ENCODE measurements at places on chromosomes 13 and 19. TPM values are rescaled to one million over a fixed set of nuclear protein-coding genes. Genes with fewer than 3 reads are reported as not detected.

DNA sequence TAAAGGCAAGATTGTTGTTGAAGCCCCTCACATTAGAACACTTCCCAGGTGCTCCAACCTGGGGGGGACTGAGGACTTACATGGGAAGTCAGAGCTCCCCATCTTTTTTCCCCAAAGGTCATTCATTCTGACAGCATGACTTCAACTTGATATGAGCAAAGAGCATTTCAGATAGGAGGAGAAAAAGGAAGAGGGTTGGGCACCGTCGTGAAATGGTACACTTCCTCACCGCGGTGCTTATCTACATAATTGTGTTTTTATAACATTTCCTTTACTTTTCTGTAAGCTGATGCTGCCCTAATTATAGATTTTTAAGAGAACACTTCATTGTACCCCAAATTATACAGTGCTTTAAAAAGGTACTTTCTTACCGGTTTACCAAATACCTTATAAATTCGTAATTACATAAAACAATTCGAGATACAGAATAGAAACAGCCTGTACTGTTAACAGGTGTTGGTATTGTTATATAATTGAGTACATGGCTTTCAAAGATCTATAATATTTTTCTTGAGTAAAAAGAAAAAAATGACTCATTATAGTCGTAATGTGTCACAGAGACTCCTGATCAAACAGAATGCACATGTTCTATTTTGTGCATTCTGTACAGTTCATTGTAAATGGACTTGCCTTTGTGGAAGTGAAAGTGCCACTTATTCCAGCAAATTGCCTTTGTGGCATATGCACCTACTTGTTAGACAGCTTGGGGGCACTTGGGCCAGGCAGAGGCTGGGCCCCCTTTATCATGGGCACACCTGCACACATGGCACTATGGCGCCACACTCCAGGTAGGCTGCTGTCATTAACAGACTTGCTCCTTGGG lies 81.8 kb downstream of the GGACT start:
- DNase-seq: no peak

DNA sequence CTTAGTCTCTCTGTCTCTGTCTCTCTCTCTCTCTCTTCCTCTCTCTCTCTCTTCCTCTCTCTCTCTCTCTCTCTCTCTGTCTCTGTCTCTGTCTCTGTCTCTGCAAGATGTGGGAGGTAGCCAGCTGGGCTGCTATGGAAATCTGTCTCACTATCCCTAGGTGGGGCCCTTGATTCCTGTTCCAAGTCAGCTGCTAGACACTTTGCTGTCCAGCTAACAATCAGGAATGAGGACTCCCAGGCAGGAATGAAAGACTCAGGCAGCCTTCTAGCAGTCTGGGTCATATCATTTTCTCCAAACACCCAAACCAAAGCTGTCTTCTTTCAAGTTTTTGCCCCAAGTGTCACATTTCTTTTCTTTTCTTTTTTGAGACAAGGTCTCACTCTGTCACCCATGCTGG lies 23.2 kb downstream of the CATSPERD start:
- no peak for DNase-seq

- DNase-seq: no peak
Observed at GRCh38 chr13:90105276-90105675, 1242.2 kb upstream of the MIR17HG start.

DNA sequence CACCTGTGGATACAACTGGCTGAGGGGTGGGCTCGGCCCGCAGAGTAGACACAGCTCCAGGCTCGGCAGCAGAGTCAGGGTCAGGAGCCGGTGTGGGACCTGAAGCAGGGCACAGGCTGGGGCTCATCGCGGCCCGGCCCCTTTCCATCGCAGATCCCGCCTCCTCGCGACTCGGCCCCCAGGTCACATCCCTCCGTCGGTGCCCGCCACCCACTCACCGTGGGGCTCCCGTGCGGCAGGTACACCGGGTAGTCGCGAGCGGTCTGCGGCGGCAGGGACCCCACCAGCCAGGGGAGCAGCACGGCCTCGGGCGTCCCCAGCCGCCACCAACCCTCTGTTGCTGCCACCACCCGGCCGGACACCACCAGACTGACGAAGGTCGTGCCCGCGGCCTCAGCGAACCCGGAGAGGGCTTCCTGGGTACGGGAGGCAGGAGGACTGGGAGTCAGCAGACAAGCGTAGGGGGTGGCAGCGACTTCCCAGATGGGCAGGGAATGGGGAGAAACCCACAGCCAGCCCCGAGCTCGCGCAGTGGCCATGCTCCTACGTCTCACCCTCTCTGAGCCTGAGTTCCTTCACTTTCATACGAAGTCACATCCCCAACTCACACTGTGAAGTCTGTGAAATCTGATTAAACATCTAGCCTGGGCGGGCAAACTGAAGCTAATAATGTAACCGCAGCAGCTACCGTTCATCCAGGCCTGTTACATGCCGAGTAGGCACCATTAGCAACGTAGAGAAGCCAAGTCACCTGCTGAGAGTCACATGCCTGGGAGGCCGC lies 3.7 kb downstream of the FUZ start:
- DNase-seq: no peak

DNA sequence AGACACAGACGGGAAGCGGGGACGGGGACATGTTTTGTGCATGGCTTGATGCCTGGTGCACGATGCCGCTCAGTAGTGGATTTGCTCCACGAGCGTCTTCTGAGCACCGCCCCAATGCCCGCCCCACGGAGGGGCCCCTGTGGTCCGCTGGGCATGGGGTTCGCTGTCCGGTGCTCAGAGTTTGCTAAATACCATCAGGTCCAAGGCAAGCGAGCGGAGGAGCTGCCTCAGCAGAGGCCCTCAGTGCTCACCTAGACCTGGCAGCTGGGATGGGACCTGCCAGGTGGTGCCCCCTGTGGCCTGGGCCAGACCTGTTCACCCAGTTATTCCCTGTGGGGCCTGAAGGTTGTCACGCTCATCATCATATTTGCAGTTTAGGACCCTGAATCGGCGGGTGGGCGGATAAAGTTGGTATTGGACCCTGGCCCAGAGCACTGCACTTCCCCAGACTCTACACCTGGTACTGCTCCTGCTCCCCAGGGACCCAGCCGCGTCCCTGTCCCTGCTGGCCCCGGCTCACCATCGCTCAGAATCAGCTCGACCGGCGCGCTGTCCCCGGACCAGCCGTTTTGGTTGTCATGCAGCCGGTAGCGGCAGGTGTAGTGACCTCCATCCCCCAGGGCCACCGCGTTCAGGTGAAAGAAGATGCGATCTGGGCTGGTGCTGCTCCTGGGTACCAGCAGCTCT lies 2.3 kb downstream of the A1BG start:
- no peak for DNase-seq

- peak; percentile 13 for DNase-seq
Observed at GRCh38 chr19:40139533-40140287, 49.0 kb upstream of the ZNF780A start.

- no peak for DNase-seq
Observed at GRCh38 chr19:46555628-46556280, 45.4 kb upstream of the CALM3 start.

- DNase-seq: no peak
Observed at GRCh38 chr13:75225288-75226032, 256.5 kb downstream of the TBC1D4 start.

DNA sequence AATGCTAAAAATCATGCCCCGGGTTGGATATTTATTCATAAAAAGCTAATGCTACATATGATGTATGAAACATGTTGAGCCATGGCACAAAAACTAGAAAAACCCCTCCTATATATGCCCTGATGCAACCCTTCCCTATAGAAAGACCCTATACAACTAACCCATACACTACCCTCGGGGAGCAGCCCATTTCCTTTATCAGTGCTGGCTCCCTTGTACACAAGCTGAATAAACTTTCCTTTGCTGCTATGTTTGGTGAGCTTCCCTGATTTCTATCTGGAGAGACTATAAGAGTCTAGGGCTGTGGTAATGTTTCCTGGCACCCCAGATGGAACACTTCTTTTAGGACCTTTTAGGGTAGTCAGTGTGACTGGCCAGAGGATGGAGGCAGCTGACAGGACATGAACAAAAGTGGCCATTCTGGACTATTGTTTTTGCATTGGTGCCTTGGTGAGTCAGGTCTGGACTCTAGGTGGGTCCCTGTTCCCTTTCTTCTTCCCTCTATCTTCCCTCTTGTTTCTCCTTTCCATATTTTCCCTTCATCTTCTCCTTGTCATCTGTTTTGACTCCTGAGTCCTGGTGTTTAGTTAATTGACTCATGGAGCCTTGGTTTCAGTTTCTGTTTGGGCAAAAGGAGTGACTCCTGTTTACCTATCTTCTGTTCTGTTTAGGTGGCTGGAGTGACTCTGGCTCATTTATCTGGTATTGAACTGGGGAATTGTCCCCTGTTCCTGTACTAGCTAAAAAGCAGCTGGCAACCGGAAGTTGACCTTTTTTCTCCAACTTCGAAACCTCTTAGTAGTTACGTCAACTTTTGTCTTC lies 1321.8 kb upstream of the PCDH9 start:
- no peak for DNase-seq

DNA sequence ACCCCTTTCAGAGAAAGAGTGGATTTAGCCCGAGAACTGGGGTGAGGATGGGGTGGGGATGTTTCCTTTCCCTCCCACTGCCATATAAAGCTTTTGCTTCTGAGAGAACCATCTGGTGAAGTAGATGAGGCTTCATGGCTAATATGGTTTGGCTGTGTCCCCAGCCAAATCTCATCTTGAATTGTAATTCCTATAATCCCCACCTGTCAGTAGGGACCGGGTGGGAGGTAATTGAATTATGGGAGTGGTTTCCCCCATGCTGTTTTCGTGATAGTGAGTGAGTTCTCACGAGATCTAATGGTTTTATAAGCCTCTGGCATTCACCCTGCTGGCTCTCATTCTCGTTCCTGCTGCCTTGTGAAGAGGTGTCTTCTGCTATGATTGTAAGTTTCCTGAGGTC lies 270.9 kb downstream of the LMO7 start:
- DNase-seq: no peak

DNA sequence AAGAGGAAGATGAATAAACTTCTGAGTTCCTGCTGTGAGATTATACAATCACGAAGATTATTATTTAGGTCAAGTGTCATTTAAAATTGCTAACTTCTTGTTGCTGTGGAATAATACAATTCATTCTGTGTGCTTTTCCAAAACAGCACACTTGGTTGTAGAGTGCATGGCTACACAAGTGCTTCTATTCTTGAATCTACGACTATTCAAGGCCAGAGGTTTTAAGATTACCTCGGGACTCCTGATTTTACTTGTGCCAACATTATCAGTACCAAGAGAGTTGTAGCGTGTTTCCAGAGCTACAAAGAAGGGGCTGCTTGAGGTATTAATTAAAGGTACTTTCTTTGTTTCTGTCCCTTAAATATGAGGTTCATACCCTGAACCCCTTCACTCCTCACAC lies 234.0 kb upstream of the PCDH9 start:
- no peak for DNase-seq

DNA sequence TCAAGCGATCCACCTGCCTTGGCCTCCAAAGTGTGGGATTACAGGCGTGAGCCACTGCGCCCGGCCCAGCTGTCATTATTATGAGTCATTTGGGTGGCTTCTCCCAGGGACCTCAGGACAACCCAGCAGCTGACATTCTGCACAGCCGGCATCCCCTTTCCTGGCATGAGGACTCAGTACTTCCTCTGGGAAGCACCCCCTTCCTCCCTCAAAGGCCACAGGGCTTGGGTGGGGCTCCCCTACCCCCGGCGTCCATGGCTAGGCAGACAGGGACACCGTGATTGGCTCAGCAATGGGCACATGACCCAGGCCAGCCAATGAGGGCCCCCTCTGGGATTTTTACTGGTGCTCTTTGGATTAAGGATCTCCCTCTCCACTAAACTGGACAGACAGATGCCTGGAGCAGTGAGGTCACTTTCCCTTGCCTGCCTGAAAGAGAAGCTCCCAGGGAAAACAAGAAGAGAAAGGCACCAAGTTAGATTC lies 6.0 kb downstream of the KANK2 start:
- DNase-seq: no peak

GRCh38 chr13:92838786-92839185 lies 387.8 kb upstream of the GPC6 start:
- no peak for DNase-seq

GRCh38 chr19:46866407-46867136 lies 5.8 kb downstream of the ARHGAP35 start:
- no peak for DNase-seq

DNA sequence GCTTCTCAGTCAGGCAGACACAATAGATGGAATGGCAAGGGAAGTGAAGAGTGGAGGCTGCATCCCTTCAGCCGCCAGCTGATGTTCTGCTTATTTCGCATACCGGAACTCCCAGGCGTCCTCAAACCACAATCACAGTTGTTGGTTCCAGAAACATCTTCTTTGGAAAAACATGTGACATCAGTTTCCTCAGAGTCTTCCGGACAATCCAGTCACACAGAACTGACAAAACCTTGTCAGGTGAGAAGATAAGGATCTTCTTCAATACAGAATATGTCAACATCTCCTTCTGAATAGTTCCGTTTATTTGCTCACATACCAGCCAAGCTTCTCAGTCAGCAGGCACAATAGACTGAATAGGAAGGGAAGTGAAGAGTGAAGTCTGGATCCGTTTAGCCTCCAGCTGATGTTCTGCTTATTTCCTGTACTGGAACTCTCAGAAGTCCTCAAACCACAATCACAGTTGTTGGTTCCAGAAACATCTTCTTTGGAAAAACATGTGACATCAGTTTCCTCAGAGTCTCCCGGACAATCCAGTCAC lies 45.1 kb upstream of the CEACAM21 start:
- no peak for DNase-seq

GRCh38 chr13:90233933-90234672 lies 1113.4 kb upstream of the MIR17HG start:
- DNase-seq: no peak

- DNase-seq: no peak
Observed at GRCh38 chr13:97901716-97902115, 51.8 kb upstream of the IPO5 start.

DNA sequence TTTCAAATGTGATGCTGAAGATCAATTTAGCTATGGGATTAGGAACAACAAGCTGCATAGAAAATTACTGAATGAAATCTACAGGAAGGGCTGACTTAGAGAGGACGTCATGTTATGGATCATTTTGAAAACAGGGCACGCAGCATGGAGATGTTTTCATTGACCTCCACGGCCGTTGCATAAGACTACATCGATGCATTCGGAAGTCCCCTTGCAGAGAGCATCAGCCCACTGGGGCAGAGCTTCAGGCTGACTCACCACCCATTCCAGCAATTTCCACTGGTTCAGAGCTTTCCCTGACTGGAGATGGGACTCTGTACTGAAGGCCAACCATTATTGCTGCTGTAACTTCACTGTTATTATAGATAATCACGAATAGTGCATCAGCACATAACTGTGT lies 305.3 kb downstream of the IRS2 start:
- no peak for DNase-seq

DNA sequence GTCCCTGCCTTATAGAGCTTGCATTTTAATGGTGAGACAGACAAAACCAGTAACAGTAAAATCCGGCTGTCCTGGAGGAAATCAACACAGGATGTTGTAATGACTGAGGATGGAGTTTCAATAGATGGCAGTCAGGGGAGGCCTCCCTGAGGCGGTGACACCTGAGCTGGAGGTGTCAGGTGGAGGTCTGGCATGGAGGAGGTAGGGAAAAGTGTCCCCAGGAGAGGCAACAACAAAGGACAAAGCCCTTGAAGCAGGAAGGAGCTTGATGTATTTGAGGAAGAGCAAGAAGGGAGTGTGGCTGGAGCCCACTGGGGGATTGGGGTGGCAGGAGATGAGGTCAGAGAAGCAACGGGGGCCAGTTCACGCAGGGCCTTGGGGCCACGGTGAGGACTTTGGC lies 7.8 kb downstream of the GRIN2D start:
- no peak for DNase-seq

Gene CATSPERD
- 0.81 TPM for polyA plus RNA-seq

Gene ZNF738
- 40.4 TPM for polyA plus RNA-seq

Gene ANKRD10
- polyA plus RNA-seq: 475 TPM

Gene ONECUT3
- 0.06 TPM for polyA plus RNA-seq

Gene ZNF540
- 6.9 TPM for polyA plus RNA-seq

Gene CBARP
- 1.5 TPM for polyA plus RNA-seq

Gene CYP2A6
- 0.52 TPM for polyA plus RNA-seq

Gene DNAJC15
- polyA plus RNA-seq: 23.1 TPM

Gene IRGC
- not detected for polyA plus RNA-seq

Gene LILRB1
- polyA plus RNA-seq: 2.1 TPM

Measured in right lung (tissue), 10 donors.